Activated CD4-positive, alpha-beta T cell treated with anti-CD3 and anti-CD28 coated beads for 4 hours (primary cell): ENCODE measurements at places on chromosomes 4 and X.

DNA sequence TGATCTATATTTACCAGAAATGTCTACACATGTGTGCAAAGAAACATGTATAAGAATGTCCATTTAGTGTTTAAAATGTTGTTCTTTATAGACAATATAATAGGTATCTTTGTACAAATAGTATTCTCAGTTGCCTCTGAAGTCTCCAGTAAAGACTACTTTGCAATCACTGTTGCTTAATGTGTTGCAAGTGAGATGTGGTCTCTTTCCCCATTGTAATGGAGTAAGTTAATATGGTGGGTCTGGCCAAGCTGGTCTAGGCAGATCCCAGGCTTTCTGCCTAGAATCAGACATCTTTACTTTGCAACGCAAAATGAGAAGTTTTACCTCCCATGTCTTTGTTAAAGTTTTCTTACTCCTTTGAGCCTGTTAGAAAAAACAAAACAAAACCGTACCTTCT lies 144.8 kb downstream of the GABRA3 start:
- DNase-seq = no peak

GRCh38 chr4:90689739-90690138 lies 562.5 kb downstream of the CCSER1 start:
- no peak for DNase-seq

DNA sequence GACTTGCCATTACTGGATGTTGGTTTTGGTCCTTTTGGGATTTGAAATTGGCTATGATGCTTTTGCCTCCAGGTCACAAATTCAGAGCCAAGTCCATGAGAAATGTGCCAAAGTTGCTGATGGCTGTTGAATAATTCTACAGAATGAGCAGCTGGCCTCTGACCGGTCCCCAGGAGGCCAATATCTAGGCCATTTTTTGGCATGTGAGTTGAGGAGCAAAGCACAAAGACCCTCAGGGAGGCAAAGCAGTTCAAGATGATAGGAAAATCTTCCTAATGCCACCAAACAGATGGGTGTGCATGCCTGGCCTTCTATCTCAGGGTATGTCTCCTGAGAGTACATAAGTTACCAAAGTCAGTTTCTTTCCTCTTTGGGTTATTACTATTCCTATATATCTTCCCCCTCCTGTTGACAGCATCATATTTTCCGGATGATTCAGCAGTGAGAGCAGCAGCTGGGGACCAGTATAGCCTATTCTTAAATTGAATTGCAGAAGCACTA lies 44.4 kb downstream of the SEL1L3 start:
- DNase-seq = no peak

GRCh38 chrX:45172890-45173289 lies 27.8 kb downstream of the DIPK2B start:
- no peak for DNase-seq

DNA sequence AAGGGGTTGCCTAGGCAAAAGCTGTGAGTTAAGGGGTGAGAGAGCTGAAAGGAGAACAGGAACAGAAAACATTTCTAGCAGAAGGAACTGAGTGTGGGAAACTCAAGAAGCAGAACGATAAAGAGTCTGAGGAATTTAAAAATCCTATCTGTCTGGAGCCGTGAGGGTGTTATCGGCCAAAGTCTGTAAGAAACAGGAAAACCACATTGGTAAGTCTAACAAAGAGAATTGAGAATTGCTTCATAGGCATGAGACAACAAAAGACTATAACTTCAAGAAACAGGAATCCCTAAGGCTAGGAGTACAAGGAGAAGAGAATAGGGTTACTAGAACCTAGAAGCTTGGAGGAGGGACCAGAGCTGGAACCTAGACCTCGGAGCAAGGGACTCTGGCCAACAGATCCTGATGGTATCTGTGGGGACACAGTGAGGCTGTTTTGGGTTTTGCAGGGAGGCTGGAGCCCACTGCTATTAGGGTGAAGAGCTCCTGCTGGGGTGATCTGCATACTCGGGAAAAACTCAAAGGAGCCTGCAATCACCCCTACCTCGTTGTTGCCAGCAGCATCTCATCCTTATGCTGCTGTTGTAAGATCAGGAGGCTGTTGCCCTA lies 175.6 kb downstream of the FBXO8 start:
- DNase-seq = no peak

DNA sequence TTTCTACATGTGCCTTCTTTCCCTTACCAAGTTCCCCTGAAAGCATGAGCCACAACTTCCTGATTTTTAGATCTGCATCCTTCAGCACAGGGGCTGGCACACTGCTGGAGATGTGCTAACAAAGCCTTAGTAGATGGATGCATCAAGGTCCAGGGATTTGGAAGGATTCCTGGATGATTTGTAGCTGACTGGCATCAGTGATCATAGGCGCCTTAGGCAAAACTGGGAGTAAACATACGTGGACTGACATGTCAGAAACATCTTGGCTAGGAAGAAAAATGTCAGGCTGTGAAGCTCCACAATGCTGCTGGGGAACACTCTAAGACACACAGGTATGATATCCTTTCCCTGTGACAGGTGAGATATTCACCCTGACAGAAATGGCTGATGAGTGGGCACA lies 156.4 kb downstream of the AMELX start:
- no peak for DNase-seq

GRCh38 chr4:66048861-66049260 lies 378.6 kb upstream of the EPHA5 start:
- no peak for DNase-seq

DNA sequence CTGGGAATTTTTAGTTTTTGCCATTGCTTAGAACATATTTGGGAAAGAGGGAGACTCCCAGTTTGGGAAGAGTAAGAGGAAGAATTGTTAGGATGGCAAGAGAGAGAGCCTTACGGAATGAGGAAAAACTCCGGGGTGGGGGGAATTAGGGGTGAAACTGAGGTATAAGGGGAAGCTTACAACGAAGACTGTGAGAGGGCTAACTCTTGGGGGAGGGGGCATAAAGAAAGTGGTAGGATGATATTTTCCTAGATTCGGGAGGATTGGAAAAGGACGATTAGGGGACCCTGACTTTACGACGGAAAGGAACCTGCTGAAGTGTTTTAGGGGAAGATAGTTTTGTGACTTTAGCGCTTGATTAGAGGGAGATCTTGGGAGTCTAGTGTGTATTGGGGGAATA lies 86.2 kb upstream of the HPRT1 start:
- DNase-seq = no peak

DNA sequence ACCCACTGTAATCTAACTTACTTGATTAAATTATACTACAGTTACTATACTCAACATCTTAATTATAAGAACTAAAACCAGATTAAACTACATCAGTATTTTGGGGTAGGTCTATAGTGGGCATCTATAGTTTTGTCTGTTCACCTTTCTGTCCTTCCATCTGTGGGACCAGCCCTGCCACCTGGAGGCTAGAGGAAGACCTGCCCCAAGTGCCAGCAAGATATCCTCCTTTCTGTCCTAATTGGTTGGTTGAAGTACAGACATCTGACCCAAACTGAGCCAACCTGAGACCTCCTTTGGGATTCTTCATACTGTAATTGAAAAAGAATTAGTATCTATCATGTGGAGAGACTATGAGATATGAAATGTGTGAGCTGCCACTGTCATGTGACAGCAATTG lies 172.2 kb upstream of the TLL1 start:
- DNase-seq = no peak

- no peak for DNase-seq
These were observed 1.4 kb downstream of the CCNI start for GRCh38 chr4:77074381-77074831.

- no peak for DNase-seq
These were observed 116.3 kb downstream of the HS3ST1 start for GRCh38 chr4:11312389-11312788.

GRCh38 chr4:172489861-172490260 lies 676.7 kb downstream of the GALNTL6 start:
- DNase-seq = no peak

DNA sequence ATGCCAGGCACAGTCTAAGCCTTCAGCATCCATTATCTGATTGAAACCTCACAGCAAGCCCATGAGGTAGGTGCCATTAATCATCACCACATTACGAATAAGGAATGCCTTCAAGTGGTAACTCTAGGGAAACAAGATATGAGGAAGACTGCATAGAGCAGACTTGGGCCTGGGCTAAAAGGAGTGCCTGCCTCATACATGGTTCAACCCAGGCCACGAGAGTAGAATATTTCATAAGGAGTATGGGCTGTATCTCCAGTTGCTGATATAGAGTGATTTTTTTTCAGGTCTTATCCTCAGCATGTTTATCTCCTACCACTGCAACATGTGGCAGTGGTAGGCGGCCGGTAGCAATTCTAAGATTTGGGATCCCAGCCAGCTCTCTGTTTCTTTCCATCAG lies 51.7 kb downstream of the ATP11C start:
- DNase-seq = no peak

DNA sequence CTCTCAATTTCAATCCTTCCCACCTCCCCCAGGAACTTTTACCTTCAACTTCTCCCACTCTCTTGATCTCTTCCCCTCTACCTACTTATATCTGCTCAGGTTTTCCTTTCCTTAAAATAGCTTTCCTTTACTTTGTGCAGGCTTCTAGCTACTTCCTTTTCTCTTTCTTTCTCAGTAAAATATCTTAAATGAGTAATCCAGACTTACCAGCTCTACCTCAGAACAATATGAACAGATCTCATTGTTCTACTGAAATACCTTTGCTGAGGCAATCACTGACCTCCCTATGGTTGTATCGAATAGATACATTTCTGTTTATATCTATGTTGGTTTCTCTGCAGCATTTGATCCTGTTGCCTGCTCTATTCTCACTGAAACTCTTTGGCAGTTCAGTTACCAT lies 86.7 kb upstream of the WDR44 start:
- DNase-seq = no peak

DNA sequence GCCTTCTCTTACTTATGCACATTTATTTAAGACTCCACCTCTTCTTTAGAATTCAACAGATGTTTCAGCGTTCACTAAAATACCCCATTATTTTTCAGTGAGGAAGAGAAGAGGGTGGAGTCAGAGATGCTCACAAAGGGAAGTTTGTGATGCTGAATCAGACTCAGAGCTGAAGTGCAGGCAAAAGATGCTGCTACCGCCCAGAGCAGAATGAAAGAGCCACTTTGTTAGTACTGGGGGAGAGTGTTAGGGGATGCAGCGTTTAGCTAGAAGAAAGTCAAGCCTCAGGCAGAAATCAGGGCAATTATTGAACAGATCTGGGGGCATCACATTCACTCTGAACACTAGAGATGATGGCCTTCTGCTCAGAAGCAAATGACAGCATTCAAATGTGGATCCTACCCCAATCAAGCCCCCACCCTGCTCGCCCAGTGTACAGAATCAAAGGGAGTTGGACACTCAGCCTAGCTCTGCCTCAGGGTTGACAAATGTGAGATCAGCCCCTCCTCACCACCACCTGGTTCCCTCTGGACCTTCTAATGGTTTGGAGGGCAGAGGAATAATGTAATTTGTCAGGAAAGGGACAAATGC lies 138.3 kb downstream of the UNC5C start:
- DNase-seq = no peak

DNA sequence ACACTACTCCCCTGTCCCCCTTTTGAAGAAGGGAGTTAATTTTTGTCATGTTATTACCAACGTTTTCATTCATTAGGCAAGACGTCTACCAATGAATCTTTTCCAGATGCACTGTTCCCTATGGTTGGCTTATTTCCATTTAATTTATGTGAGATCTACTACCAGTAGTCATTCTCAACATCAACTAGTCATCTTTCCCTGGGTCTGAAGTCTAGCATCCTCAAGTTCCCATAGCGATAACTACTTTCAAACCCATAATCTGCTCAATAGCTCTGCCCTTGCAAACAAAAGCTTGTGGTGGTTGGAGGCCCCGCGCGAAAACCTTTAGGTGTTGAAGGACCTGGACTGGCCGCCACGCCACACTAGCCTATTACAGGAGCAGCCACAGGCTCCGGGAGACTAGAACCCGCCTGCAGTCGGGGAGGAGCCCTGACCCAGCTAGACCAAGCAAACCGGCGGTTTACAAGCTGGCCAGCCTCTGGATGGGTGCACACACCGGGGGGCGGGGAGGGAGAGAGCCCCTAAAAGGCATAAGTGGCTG lies 746 bp downstream of the PPAT start:
- DNase-seq = no peak

DNA sequence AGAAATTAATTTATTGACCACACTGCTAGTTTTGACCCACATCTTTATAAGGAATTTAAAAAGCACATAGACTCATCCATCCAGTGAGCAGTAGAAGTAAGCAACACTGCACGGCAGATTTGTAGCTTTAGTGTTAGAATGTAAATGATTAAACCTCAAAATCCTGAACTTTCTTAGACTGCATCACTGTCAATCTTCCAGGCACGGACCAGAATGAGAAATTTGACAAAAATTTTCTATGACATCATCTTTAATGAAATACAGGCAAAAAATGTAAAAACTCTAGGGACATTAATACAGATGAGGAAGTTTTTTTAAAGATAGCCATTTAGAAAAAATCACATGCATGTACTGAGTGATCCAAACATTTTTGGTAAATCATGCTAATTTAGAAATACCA lies 29.2 kb downstream of the NLGN4X start:
- no peak for DNase-seq

- no peak for DNase-seq
These were observed 571.0 kb upstream of the KLHL4 start for GRCh38 chrX:86946569-86946968.

- DNase-seq = no peak
These were observed 1396.6 kb upstream of the PABPC4L start for GRCh38 chr4:135598151-135598550.

DNA sequence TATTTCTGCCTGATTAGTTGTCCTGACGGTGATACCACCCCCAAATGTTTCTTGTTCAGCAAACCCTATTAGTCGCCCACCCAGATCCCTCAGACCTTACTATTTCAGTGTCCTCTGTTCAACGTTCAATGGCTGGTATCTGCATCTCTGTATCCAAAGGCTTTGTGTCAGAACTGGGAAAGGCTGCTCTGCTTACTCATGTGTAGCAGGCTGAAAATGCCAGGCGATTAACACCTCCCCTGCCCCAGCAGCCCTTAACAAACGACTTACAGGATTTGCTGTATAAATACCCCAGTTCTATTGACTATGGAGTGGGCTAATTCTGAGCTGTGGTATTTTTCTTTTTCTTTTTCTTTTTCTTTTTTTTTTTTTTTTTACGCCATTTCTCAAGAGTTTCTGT lies 415.0 kb downstream of the ZNF674 start:
- no peak for DNase-seq

GRCh38 chr4:154490583-154491340 lies 837 bp downstream of the DCHS2 start:
- DNase-seq = no peak

DNA sequence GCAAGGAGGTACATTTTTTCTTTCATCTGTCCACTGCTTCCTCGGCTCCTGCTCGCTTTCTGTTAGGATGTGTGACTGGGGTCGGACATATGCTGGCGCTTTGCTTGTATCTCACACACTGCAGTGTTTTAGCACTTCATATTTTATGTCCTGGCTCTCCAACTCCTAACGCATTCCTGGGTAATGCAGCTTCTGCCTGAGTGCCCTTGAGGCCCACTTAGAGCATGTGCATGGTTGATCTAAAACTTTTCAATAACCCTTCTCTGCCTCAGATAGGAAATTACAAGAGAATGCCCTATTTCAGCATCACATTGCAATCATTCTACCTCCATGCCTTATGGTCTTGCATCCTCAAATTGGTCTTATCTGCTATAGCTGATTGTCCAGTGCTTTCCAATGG lies 65.3 kb downstream of the NEIL3 start:
- no peak for DNase-seq

- DNase-seq = no peak
These were observed 391.4 kb downstream of the SH2D1A start for GRCh38 chrX:124737771-124738170.

- DNase-seq = no peak
These were observed 244.1 kb upstream of the TEX13A start for GRCh38 chrX:105464618-105465017.
